ENCODE measurements at places on chromosomes 16 and 17.

- no peak for DNase-seq
Measured at GRCh38 chr17:46790216-46790615, 28.3 kb downstream of the WNT3 start.

DNA sequence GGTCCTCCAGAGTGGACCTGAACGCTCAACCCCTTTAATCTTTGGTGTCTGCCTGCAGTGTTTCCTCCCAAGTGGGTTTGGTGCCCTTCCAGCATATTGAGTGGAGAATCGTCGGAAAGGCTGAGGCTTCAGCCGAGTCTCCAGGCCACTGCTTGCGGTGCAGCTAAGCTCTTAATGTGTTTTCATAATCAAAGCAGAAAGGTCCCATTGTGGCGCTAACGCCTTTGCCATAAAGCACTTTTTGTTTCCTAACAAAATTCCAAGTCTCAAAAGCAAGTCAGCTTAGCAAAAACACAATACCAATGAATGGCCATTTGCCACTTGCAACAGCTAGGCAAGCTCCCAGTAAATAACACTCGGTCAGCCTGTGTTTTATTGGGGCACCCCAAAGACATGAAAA, 57.6 kb downstream of the KSR1 start:
- DNase-seq = no peak

DNA sequence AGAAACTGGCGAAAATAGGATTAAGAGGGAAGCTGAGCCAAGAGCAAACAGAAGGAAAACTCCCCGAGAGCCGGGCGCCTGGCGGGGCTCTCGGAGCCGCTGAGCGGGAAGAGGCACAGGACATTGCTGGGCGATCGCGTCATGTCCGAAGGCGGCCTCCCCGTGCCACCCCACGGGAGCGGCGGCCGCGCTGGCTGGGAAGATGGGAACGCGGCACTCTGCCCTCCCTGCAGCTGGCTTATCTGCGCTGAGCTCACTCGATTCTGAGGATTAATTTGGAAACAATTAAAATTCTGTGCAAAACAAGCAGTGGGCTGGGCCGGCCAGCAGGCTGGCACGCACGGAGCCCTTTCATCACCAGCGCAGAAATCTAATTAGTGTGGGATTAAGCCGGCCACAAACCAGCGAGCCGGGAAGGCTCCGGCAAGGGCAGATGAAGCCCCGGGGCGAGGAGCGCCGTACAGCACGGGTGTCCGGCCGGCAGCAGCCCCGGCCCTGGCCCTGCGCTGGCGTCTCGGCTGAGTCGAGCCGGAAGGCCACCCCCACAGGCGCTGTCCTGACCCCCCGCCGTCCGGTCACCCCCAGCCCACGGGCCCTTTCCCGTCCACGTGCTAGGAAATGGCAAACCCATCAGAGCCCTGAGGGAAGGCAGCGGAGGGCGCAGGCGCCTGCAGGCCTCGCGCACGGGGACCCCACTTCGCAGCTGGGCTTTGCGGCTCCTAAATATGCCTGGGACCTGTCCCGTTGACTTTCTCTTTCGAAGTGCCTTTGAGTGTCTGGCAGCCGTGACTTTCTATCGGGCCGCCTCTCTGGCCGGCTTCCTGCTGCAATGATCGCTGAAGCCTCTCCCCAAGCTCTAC, 37.9 kb downstream of the SOX8 start:
- peak; percentile 91 for DNase-seq

- DNase-seq = no peak
Measured at GRCh38 chr16:28101533-28101890, 38.0 kb upstream of the GSG1L start.

DNA sequence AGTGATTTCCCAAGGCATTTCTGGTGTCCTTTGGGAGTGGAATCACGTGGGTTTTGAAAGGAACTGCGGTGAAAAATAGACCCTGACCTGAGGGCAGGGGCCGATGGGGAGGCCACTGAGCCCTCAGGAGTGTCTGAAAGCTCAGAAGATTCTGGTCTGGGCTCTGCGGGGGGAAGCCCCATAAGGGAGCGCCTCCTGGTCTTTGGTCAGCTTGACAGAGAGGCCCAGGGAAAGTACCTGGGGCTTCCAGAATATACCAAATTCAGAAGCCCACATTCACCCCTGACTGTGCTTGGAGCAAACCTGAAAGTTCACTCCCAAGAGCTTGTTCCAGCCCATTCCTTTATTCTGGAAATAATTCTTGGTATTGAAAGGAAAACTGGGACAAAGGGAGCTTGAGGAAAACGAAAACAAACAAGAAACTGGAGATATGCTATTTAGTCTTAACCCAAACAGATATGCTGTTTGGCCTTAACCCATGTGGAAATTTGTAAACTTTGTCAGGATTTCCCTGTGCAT, 23.2 kb upstream of the NAGLU start:
- DNase-seq = no peak

GRCh38 chr16:27430512-27430911, 28.5 kb downstream of the IL21R start:
- DNase-seq = no peak

- no peak for DNase-seq
Measured at GRCh38 chr17:43917016-43917347, 9.6 kb upstream of the MPP2 start.

- DNase-seq = no peak
Measured at GRCh38 chr16:85600530-85601271, 12.4 kb upstream of the GSE1 start.

- DNase-seq = no peak
Measured at GRCh38 chr17:46881015-46881414, 29.6 kb downstream of the WNT9B start.

- no peak for DNase-seq
Measured at GRCh38 chr17:67696853-67697498, 20.8 kb upstream of the NOL11 start.

GRCh38 chr16:88508868-88509748, 56.0 kb downstream of the ZFPM1 start:
- no peak for DNase-seq

DNA sequence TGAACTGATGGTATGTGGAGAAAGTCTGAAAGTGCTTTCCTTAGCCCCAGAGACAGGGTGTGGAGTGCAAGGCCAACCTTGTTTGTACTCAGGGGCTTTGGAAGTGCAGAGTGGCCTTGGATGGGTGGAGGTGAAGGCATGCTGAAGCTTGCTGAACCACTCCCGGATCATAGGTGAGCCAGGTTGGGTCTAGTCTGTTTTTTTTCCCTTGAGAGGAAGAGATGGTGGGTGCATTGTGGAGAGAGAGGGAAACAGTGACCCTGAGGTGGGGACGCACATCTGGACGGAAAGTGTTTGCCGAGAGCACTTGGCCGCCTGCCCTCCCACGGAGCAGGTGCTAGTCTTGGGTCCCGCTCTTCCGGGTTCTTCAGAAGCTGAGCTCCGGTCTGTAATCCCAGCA, 12.5 kb downstream of the ABAT start:
- DNase-seq = no peak

DNA sequence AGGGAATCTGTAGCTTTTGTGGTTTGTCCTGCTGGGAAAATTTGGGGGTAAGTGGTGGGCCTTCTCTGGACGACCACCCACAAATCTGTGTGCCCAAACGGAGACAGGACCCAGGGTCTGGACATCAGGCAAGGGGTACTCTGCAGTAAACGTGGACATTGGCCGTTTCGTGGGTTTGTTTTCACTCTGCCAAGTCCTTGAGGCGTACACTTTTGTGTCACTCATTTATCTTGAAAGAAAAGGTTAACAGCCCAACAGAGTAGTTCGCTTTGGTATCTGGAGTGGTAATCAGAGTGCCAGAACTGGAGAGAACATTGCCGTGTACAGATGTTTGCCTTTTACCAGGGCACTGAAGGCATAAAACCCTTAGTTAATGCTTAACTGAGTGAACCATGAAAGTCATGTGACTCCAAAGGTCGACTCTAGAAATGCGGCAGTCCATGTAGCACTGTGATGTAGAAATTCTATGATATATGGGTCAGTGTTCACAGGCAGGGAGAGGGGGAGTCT, 15.4 kb downstream of the NAA60 start:
- no peak for DNase-seq

DNA sequence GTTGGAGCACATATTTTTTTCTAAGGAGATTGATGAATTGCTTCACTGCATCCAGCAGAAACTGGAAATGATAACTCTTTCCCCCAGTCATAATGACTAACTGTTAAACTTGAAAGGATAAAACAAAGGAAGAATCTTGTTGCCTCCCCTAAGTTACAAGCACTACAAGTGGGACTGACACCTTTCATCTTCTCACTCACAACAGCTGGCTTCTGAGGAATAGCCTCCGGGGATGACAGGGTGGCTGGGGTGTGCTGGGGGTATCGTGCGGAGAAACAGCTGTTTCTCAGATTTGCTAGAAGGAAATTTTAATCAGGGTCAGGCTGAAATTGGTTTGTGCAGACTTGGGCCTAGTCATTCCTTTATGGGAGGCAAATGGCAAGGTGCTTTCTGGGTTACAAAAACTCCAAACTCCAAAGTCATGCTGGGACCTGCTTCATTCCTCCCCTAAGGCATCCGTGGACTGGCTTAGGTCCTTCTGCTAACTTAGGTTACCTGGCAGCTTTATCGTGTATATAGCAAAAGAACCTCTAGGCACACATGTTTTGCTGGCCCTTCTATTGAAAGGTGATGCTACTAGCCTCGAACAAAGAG, 557.2 kb downstream of the TOX3 start:
- no peak for DNase-seq

- no peak for DNase-seq
Measured at GRCh38 chr17:70613681-70614080, 444.3 kb downstream of the KCNJ2 start.

DNA sequence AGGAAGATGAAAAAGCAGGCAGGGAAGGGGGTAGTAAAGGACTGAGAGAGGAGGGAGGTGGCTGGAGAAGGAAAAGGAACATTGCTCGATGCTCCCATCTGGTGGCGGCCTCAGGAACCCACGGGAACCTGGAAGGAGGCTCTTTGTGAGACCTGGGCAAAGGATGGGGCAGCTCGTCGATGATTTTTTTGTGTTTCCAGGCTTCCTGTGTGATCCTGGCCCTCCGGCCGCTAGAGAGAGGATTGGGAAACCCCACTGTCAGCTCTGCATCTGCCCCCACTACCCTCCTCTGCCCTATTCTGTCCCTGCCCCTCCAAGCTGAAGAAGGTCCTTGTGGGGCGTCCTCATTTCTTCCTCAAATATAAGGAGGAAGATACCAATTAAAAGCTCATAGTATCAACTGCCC, 6.6 kb downstream of the WFIKKN2 start:
- DNase-seq = peak; percentile 81

DNA sequence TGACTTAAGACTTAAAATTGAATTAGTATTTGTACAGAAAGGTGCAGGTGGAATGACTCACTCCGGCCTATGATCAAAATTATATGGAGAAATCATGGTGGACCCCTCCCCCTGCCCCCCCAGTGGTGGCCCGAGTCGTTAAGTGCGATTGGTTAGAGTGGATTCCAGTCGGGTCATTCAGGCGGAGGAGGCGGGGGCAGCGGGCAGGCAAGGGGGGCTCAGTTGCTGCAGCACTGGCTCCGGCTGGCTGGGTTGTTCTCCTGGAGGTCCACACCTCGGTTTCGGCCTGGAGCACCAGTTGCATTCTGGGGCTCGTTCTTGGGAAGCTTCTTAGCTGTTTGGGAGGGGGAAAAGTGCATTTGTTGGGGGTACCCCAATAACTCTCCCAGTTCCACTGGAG, 3.0 kb downstream of the HSPB9 start:
- DNase-seq = no peak

DNA sequence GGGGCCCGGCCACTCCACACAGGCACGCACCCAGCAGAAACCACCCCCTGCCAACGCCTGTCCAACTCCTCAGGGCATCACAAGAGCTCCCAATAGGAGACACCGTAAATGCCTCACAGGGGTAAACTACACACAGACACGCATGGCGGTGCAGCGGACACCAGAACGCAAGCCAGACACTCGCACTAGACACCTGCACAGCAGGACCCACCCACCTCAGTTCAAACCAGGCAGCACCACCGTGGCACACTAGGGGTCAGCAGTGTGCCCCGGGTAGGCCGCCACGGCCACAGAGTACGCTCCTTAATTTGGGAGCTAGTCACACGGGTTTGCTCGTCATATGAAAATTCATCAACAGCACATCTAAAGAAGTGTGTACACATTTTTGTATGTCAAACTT, 3.4 kb downstream of the SLC38A10 start:
- DNase-seq = peak; percentile 86

DNA sequence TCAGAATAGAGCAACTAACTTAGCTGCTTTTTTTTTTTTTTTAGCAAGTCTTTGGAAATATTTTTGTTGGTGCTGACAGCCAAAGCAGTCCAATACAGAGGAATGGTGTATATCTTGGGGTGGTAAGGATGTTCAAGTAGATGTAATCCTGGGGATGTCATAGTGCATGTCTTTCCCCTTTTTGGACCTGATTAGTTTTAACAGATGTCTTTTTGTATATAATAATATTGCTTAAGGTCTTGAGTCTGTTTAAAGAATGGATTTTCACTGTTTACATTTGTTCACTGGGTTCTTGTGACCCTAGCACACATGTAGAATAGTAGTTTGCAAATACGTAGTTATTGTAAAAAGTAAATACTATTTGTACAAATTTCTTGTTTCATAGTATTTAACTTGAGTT, 7.9 kb downstream of the TAF15 start:
- DNase-seq = no peak

DNA sequence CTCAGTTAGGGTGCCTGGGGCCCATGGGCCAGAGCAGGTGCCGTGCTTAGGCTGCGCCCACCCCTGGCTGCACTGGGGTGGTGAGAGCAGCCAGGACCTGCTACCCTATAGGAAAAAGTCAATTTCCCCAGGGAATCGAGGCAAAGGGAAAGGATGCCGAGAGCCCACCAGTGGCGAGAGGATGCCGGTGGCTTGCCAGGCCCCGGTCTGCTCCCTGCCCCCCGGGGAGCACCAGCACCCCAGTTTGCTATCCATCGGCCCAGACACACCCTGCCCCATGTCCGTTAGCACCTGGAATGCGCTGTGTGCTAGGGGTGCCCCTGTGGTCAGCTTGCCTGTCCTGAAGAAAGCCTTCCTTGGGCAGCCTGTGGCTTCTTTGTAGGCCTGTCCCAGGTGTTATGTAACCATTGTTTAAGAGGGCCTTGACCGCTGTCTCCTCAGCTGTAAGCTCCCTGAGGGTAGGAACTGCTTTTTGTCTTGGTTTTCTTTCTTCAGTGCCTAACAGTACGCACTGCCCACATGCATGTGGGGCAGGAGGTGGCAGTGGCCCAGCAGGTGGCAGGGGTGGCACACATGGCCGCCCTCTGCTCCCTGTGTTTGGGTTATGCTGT, 40.8 kb downstream of the NT5M start:
- no peak for DNase-seq

- DNase-seq = no peak
Measured at GRCh38 chr16:73018821-73019456, 29.0 kb downstream of the ZFHX3 start.

GRCh38 chr16:86338403-86339115, 171.8 kb upstream of the FOXF1 start:
- DNase-seq = no peak

GRCh38 chr16:72658888-72659717, 388.8 kb downstream of the ZFHX3 start:
- DNase-seq = no peak

Measured in D721Med (cell line).